ENCODE measurements at places on chromosomes 1 and 21.

DNA sequence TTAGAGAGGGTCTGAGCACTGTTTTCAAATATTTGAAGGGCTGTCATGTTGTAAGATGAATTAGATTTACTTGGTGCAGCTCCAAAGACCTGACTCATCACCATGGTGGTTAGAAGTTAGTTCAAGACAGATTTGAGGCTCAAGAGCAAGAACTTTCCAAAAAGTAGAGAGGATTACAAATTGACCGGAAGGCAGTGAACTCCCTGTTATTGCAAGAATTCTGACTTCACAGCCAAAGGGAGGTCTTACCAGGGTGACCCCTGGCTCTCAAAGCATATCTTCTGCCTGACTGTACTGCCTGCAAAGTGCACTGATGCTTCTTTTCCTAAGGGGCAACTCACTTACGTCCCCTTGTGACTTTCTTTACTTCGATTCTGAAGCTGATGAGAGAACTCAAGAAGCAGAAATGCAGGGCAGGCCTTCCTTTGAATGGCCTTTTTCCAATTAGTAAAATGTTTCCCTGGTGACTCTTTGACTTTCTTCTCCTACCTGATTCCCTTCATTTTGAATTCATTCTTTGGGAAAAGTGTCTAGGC lies 86.4 kb downstream of the NAV1 start:
- DNase-seq: no peak

GRCh38 chr1:151807766-151808165 lies 2.5 kb upstream of the LINGO4 start:
- DNase-seq: no peak

DNA sequence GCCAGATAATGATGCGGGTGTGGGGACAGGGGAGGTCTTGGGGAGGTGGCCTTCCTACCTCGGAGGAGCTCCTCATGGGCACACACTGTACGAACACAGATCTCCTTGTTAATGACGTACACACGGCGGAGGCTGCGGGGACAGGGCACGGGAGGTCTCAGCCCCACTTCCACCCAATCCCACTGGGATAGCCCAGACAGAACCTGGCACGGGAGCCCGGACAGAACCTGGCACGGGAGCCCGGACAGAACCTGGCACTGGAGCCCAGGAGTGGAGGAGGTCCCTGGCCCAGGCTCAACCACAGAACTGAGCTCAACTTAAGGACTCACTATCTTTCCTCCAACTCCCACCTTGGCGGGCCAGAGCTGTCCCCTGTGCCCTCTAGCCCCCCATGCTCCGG lies 5.2 kb downstream of the MFAP2 start:
- DNase-seq: no peak

DNA sequence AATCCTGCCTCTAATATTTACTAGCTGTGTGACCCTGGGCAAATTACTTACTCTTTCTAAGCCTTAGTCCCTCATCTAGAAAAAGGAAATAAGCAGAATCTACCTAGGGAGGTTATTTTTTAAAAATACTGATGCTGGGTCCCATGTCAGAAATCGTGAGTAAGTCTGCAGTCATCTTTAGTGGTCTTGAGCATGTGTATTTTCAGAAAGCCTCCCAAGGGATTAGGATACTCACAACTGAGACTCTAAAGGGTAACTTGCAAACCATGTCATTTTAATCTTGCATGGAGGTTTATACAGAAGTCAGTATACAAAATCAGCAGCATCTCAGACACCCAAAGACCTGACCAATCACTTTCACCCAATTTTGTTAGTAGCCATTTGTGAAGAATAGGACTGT lies 43.2 kb downstream of the DSTYK start:
- DNase-seq: no peak

- DNase-seq: no peak
These were observed 30.8 kb upstream of the COL18A1 start for GRCh38 chr21:45373991-45374816.

- DNase-seq: no peak
These were observed 27.8 kb upstream of the SLC26A9 start for GRCh38 chr1:205971082-205971481.
